T1000 (cell line): ENCODE measurements at places on chromosomes 3 and 15.

- DNase-seq, result no peak
Measured at GRCh38 chr3:186901135-186901734, 29.1 kb upstream of the ST6GAL1 start.

- DNase-seq, result no peak
Measured at GRCh38 chr15:97623091-97623661, 337.3 kb upstream of the ARRDC4 start.

DNA sequence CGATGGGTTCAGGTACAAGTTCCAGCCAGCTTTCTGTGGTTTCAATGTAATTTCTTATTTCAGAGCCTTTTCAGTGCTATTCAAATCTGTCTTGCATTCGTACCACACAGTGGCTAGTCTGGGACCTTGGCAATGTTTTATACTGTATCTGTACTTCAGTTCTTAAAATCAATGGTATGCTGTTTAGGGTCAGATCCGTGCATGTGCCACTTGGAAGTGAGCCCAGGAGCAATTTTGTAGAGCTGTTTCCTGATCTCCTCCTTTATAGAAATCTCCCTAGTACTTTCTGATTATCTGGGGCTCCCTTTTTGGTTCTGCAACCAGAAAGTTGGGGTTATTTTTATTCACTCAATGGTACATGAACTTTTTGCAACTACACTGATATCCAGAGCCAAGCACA lies 59.5 kb upstream of the NDUFB4 start:
- DNase-seq, result no peak

GRCh38 chr15:36951731-36952247 lies 148.6 kb downstream of the MEIS2 start:
- DNase-seq, result no peak

GRCh38 chr3:127736801-127737539 lies 64.2 kb downstream of the ABTB1 start:
- DNase-seq, result no peak
